Esophagus mucosa (tissue), 1 donor: ENCODE measurements at places on chromosomes 1 and 21. TPM values are rescaled to one million over a fixed set of nuclear protein-coding genes. Genes with fewer than 3 reads are reported as not detected.
A peak's percentile ranks its signal among the peaks of the same experiment; 100 is the strongest.

- no peak for ATAC-seq
Measured at GRCh38 chr1:48693180-48693579, 83.5 kb downstream of the BEND5 start.

DNA sequence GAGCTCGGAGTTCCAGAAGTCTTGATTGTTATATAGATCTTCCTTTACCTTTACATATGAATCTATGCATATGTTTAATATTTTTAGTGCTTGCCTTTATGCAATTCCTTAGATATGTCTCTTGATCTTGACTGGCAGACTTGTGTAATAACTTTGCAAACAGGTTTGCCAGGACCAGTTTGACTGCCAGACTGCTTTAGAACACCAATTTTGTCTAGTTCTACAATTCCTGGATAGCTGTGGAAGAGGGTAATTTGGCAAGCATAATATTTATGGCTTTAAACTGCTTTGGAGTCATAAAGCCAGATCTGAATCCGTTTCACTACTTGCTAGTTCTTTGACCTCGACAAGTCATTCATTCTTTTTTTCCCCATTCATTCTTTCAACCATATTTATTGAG is 250.0 kb downstream of the FAF1 start:
- ATAC-seq, result peak; percentile 67

- ATAC-seq, result peak; percentile 86
Measured at GRCh38 chr1:84582802-84583587, 8.8 kb upstream of the CTBS start.

GRCh38 chr1:234768569-234769283 is 158.7 kb upstream of the IRF2BP2 start:
- ATAC-seq, result no peak

DNA sequence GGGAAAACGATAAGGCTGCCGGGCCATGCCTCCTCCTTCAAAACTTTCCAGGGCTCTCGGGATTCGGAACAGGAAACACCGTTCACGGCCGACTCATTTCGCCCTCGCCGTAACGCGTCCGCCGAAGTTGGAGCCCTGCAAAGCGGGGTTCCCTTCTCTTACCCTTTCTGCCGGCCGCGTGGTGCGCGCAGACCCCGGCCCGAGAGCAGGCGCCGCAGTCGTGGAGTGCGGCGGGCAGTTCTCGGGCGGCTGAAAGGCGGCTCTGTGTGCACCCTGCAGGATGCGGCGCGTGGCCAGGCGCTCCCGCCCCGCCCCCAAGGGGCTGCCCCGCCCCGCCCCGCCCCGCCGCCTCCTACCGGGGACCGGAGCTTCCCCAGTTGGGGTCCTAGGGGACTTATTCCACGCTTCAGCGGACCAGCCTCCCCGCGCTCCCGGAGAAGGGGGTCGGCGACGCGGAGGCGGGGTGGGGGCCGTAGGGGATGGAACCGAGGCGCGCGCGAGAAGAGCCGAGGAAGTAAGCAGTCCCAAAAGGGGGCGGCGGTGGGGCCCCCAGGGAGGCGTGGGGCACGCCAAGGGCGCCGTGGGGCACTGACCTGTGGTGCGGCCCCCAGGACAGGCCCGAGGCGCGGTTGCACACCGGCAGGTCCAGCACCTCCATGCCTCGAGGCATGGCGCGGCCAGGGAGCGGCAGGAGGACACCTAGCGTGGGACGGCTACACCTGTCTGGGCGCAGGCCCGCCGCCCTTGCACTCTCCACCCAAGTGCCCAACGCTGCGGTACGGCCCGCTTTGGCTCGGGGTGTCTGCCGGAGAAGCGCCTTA is at the start of gene MCOLN2:
Gene MCOLN2, minus strand, starts transcription at position 268 of the 821 bp plus-strand sequence. Its CDS starts 241 bp downstream, at position 27.
- peak; percentile 82 for ATAC-seq

DNA sequence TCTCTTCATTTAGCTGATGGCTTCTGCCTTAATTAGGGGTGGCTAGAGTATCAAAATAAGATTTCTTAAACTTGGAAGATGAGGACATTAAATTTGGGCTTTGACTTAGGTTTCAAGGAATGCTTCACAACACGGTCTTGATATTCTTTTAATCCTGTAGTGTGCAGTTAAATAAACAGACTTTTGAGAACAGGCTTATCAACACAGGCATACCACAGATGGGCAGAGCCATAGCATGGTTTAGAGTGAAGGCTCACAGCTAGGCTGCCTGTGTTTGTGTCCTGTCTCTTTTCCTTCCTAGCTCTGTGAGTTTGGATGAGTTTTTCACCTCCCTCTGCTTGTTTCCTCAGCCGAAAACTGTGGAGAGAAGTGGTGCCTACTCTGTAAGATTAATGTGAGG is 102.3 kb upstream of the IPO9 start:
- peak; percentile 49 for ATAC-seq

GRCh38 chr21:36076878-36077655 is 7.2 kb downstream of the CBR1 start:
- ATAC-seq, result peak; percentile 30

DNA sequence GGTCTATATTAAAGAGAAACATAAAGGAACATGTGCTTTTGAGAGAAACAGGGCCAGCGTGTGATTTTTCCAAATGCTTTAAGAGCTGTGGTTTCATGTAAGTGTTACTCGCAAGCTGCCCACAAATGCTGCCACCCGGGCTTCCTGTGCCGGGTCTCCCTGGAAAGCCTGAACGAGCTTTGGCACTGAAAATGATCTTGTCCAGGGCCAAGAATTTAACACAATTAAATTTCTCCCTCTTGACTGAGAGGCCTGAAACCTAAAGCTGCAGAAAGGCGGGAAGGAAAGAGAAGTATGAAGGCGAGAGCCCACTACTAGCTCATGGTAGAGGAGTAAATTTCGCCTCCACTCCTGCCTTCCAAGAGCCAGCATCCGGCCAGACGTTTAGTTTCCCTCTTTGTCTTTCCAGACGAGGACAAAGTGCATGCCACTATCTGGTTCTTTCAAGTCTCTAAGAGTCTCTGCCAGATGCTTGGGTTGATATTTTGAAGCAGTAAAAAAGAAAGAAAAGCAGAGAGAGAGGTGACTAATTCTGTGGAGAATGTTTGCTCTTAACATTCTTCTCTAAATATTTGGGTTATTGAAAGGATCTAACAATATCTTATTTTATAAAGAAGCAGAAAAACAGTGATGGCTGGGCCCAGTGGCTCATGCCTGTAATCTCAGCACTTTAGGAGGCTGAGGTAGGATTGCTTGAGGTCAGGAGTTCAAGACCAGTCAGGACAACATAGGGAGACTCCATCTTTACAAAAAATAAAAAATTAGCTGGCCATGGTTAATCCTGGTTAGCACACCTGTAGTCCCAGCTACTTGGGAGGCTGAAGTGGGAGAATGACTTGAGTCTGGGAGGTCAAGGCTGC is 100.0 kb upstream of the HNRNPU start:
- no peak for ATAC-seq

DNA sequence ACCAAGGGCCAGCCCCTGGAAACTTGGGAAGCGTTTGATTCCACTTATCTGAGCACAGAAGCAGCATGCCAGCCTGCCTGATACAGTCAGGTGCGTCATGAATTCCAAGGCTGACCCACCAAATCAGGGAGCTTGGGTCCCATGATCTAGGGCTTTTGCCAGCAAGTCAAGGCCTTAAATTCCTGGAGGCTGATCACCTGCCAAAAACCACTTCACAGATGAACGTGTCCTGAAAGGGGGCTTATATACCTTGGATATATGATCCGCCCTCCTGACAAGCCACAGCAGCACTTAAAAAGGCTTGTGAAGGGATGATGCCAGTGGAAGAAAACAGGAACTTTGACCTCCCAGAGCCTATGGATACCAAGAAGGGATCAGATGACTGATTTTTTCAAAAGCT is 24.0 kb upstream of the CLIC6 start:
- no peak for ATAC-seq

DNA sequence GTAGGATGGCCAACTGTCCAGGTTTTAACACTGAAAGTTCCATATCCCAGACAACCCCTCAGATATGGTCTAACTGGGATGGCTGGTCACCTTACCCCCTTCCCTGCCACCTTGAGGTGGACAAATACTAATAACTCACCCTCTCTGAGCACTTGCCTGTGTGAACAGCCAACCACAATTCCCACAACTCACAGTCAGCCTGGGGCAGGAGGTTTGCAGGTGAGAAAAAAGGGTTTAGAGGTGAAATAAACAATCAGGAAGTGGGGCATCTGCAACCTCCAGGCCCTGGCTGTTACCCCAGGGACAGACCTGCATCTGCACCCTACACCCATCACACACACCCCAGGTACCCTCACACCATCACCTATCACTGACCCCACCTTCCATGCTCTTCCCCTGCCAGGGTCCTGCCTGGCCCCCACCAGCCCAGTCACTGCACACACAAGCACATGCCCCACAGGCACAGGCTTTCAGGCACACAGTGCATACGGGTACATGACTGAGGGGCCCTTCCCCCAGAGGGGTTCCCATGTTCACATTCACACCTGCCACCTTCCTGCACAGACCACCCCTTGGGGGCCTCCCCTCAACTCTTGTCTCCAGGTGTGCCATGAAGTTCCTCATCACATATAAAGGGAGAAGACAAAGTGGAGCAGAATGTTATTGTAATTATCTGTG is 679.5 kb downstream of the MATN1 start:
- ATAC-seq, result no peak

- ATAC-seq, result no peak
Measured at GRCh38 chr1:73180397-73181189, 898.3 kb upstream of the NEGR1 start.

Gene SZRD1
- total RNA-seq, result 89.9 TPM

Gene VWA5B1
- total RNA-seq, result not detected
